ENCODE measurements at places on chromosomes 2 and 18.

- DNase-seq: no peak
Measured at GRCh38 chr2:79903222-79904000, 390.6 kb downstream of the CTNNA2 start.

GRCh38 chr2:24490181-24490689 is 819 bp upstream of the NCOA1 start:
- DNase-seq: no peak

- no peak for DNase-seq
Measured at GRCh38 chr18:11785444-11786055, 65.7 kb upstream of the CHMP1B start.

GRCh38 chr2:231163011-231163410 is 35.4 kb upstream of the ARMC9 start:
- no peak for DNase-seq

DNA sequence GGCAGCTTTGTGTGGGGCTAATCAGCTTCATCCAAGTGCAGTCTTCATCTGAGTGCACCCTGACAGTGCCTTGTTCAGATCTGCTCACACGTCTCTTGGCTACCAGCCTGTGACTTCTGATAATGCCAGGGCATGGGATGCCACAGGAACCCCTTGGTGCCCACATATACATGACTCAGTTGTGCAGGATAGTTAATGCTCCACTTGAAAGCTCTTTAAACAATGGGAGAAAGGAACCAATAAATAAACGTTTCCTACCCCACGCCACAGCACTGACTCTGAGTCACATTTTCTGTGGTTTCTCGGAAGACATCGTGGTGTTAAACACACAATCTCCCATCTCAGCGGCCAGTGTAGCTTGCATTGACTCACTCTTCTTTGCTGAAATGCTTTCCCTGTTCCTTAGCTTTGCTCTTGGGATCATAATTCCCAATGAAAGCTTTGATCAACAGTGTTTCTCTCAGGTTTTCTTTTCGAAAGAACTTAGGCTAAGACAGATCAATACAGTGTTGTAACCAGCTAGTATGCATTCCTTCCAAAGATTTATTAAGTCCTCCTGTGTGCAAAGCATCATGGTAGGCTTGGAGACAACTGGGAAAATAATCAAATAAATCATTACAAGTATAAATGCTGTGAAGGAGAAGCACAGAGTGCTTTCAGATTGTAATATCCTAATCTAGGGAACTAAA is 142.0 kb downstream of the COPS8 start:
- DNase-seq: no peak

DNA sequence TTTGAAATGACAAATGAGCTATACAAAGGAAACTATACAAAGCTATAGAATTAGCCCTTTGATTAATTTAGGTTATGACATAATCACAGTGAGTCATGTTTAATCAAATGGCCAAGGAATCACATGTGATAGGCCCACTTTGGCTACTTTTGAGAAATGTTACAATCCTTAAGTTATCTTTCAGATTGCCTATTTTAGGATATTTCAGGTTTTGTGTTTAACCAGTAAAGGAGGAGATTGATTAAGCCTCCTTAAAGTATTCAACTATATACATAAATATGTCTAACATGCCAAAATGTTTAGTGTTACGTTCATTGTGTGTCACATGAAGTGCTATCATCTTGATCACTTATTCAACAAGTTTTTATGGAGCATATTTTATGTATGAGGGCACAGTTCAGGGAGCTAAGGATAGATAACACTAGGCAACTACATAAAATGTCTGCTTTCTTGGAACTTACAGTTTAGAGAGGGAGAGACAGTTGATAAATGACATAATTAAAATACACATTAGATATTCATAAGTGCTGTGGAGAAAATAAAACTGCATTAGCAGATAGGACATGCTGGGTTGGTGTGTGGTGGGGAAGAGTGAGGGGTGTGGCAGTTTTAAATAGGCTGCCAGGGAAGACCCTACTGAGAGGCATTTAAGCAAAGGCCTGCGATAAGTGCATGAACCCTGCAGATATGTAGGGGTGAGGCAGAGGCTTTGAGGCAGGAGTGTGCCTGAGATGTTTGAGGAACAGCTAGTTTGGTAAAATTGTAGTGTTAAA is 77.2 kb downstream of the LTBP1 start:
- no peak for DNase-seq

- DNase-seq: no peak
Measured at GRCh38 chr2:239276851-239277250, 124.0 kb downstream of the HDAC4 start.

- no peak for DNase-seq
Measured at GRCh38 chr2:217452928-217453327, 549.9 kb downstream of the TNS1 start.

DNA sequence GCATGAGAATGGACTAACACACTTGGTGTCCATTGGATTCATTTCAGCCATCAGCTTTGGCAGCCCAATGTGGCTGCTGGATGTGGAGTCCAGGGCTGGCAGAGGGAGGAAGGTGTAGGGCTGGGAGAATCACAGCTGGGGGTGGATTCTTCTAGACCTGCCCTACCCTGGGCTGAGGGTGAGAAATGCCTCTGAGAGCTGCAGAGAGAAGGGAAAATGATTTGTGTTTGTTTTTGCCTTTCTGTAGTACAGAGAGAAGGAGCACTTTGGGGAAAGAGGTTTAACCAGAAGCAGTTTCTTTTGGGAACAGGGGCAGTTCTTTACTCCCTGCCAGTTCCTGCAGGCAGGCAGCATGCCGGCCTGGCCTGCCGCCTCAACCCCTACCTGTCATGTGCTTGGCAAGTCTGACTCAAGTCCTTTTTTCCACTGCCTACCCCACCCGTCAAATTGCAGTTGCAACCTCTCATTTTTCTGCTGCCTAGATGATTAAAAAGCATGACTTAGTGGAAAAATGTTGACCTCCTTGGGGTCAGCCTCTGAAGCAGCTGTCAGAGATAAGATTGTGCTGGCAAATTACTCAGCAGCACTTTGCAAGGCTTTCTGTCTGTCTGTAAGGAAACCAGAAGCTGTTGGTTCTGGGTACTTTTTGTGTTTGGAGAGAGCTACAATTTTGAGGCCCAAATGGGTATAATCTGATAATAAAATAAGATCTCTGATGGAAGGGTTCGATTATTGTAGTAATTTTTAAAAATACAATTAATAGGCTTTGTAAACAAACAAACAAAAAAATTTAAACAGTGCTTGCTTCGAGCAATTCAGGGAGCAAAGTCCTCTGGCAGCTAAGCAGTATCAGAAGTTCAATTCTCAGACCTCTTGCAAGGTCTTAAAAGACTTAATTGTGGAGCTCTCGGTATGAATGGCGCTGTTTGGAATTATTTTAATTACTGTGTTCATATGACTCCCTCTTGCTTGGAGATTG is 21.7 kb downstream of the LBH start:
- no peak for DNase-seq

DNA sequence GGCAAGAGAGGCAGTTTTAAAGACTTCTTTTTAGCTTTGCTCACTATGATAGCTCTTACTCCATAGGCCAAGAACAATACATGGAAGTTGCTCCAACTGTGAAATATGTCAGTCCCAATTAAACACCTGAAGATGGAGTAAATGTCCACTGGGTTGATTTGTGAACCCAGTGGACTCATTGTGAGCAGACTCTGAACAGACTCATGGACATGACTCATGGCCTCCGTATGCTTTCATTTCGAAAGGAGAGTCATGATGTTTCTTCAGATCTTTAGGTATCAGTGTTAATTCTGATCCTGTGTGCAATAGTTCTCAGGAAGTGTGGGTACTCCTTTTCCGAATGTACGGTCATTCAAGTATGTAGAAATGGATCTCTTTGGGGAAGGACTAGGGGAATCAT is 5.4 kb upstream of the CWC22 start:
- no peak for DNase-seq

All from NCI-H1048 (cell line).